ENCODE measurements at places on chromosomes 3 and 15. TPM values are rescaled to one million over a fixed set of nuclear protein-coding genes. Genes with fewer than 3 reads are reported as not detected.

GRCh38 chr15:62324382-62324781 is 159.3 kb upstream of the C2CD4B start:
- no peak for DNase-seq

DNA sequence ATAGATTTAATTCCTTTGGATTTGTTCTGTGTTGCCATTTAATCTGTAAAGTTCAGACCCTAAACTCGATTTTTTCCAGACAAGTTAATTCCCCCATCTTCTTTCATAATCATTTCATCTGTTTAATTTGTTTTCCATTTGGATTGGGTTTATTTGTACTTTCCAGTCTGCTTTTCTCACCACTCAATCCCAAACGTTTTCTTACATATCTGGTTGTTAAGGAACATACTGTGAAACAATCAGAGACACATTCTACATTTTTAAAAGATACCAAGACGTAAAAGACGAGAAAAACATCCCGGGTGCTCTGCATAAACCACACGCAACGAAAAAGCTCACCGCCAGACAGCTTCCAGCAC is 13.0 kb upstream of the ONECUT1 start:
- DNase-seq, result no peak

GRCh38 chr3:99866261-99866761 is 48.6 kb downstream of the CMSS1 start:
- no peak for DNase-seq

DNA sequence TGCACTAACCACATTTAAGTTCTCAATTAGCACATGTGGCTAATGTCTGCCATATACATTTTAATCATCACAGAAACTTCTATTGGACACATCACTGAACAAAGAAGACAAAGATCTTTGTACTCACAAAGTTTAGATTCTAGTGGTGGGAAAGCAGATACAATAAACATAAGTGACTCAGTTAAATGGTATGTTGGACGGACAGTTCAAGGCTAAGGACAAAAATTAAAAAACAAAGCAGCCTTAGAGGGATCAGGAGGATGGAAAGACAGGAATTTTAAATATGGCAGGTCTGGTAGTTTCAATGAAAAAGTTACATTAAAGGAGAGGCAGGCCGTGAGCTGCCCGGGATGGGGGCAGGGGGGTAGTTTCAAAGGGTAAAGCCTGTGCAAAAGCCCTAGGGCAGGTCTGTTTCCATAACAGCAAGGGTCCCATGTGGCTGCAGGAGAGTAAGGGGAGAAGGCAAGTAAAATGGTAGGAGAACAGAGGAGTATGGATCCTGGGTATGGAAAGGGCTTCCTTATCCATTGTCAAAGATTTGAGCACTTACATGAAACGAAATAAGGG is 220.7 kb downstream of the FHIT start:
- no peak for DNase-seq

Gene SLC28A1
- not detected for polyA plus RNA-seq

Gene PPP1R14D
- not detected for polyA plus RNA-seq

Gene AGBL1
- polyA plus RNA-seq, result not detected

Data from immature natural killer cell (primary cell).